ENCODE measurements at places on chromosomes 4 and X.

DNA sequence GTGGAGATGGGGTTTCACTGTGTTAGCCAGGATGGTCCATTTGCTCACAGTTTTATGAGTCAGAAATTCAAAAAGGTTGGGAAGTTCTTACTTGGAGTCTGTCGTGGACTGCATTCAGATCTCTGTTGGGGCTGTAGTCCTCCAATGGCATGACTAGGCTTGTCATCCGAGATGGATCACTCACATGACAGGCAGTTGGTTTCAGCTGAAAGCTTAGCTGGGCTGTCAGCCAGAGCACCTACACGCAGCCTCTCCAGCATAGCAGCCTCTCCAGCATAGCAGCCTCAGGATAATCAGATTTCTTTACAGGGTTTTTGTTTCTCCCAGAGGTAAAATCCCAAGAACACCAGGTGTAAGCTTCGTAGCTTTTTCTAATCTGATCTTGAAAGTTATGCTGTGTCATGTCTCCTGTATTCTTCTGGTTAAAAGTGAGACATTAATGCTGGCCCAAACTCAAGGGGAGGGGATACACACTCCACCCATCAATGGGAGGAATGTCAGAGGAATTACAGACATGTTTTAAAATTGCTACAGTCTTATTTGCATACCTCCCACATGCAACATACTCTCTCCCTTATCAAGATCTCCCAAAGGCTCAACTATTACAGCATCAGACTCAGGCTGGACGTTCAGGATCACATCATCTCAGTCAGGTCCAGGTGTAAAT lies 31.6 kb upstream of the SOD3 start:
- DNase-seq, result no peak

- no peak for DNase-seq
Observed at GRCh38 chr4:61771056-61771455, 570.9 kb downstream of the ADGRL3 start.

GRCh38 chr4:108168671-108169523 lies at the start of gene LEF1:
TSS of gene LEF1 (minus strand) at chr4:108168932. CDS start at chr4:108167767, 1,165 bp downstream.
- no peak for DNase-seq

DNA sequence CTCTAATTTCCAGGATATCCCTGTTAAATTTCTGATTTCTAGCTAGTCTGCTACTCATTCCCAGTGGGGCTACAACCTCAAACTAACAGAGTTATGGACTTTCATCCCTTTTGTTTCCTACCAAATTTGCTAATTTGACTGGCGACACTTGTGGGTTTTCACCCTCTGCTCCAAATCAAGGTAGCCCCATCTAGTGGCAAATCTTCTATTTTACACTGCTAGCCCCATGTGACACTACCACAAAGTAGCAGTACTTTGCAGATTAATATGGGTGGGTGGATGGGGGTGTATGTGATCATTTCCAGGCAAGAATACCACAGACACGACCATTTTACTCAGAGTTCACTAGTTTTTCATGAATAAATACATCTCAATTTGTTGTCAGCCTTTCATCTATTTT lies 150.3 kb downstream of the MSL3 start:
- DNase-seq, result no peak

- no peak for DNase-seq
Observed at GRCh38 chrX:71128166-71128833, 9.9 kb downstream of the MED12 start.

- no peak for DNase-seq
Observed at GRCh38 chrX:130575831-130576389, 174.1 kb downstream of the RBMX2 start.

GRCh38 chr4:37951461-37952352 lies 8.5 kb upstream of the PTTG2 start:
- DNase-seq, result no peak

DNA sequence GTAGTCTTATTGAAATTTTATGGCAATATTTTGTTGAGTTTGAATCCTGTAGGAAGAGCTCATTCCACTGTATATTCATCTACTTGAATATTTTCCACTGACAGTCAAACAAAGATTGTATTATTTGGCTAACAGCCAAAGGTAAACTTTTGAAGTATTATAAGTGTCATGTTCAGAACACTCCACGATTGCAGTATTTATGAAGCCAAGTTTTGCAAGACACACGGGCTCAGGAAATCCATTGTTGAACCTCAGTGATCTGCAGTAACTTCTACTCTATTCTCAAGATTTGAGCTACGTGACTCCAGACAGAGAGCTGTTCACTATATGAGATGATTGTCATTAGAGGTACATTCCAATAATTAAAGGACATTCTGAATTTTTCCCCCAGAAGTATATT lies 302.7 kb upstream of the ADGRL3 start:
- DNase-seq, result no peak

- DNase-seq, result no peak
Observed at GRCh38 chrX:123336666-123337065, 152.6 kb downstream of the GRIA3 start.

GRCh38 chr4:47312170-47312569 lies 151.3 kb downstream of the COMMD8 start:
- DNase-seq, result no peak

- DNase-seq, result no peak
Observed at GRCh38 chr4:147984065-147984777, 252.3 kb downstream of the ARHGAP10 start.

DNA sequence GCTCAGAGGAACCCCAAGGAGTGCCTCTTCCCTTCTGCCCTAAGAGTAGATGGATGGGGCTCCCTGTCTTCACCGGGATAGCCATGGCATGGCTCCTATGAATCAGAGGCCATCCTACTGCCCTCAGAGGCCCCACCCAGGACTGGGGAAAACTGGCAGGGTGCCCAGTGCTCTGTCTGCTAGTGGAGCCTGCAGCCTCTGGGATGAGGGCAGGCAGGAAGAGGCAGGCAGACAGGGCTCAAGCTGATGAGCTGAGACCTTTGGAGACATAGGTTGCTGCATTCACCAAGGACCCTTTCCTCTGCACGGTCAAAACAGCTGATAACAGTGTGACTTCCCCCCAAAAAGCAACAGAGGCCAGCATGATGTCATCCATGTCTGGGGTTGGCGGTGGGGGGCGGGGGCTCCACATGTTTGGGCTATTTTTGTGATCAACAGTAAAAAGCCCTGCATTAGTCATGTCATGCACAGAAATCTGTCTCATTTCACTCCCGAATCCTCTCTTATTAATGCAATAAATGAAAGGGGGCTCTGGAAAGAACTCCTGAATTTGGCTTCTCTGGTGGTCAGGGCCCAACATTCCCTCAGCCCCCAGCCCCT lies 207.6 kb upstream of the MAMLD1 start:
- no peak for DNase-seq

DNA sequence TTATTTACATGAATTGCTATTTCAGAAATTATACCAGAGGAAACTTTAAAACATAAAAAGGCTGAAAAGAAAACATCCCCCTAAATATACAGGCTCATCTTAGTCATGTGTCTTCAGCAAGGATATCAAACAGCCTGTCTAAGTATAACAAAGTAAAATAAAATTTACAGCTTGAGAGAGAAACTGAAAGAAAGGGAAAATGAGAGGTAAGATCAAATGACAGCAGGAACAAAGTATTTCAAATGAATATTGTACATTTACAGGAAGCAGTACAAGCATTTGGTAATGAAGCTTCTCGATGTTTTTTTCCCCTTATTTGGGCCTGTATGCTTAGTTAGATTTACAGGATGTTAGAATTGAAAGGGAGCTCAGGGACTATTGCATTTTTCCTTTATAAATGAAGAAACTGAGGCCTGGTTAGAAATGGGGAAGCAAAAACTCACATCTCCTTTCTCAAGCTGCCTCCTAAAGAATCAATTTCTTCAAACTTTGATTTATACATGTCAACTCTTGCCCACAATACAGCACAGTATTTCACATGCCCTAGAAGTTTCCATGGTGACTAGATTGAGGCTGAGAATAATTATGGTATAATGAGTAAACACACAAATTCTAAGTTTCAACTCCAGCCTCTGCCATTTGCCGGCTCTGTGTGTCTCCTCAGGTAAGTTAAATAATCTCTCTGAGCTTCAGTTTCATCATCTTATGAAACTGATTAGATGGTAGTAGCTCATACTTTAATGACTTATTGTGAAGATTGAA lies 29.3 kb downstream of the DAPP1 start:
- DNase-seq, result no peak

DNA sequence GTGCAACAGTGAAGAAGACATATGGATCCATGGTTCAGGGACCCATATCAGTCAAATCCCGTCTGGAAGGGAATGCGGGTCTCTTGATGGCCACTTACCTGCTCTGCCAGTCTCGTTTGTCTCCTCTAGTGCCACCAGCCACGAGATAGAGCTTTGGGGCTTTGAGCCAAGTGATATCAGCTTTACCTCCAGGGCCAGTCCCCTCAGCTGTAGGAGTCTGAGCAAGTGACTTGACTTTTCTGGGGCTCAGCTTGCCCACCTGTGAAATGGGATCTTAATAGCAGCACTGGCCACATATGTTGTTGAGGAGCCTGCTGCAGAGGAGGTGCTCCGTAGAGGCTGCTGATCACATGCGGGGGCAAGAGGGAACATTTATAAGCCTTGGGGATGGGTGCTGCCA lies 1.2 kb downstream of the SLC2A9 start:
- no peak for DNase-seq

DNA sequence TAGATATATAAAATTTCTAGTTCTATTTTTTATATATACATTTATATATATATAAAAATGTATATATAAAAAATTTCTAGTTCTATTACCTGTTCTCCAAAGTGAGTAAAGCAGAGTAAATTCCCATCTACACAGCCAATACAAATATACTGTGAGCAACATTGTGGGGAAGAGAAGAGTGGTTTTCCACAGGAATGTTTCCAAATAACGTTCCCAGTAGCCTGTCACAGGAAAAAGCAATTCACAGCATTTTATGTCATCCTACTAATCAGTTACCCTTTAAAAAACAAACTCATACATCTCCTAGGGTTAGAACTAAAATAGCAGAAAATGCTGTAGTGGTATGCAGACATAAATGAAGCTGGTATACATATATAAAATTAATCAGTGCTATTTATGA lies 44.5 kb downstream of the AASDH start:
- DNase-seq, result no peak

GRCh38 chr4:3324093-3324815 lies 31.4 kb downstream of the RGS12 start:
- DNase-seq, result no peak

GRCh38 chr4:184514121-184514988 lies 40.0 kb upstream of the IRF2 start:
- no peak for DNase-seq

GRCh38 chr4:122963216-122963615 lies 40.8 kb upstream of the NUDT6 start:
- no peak for DNase-seq

DNA sequence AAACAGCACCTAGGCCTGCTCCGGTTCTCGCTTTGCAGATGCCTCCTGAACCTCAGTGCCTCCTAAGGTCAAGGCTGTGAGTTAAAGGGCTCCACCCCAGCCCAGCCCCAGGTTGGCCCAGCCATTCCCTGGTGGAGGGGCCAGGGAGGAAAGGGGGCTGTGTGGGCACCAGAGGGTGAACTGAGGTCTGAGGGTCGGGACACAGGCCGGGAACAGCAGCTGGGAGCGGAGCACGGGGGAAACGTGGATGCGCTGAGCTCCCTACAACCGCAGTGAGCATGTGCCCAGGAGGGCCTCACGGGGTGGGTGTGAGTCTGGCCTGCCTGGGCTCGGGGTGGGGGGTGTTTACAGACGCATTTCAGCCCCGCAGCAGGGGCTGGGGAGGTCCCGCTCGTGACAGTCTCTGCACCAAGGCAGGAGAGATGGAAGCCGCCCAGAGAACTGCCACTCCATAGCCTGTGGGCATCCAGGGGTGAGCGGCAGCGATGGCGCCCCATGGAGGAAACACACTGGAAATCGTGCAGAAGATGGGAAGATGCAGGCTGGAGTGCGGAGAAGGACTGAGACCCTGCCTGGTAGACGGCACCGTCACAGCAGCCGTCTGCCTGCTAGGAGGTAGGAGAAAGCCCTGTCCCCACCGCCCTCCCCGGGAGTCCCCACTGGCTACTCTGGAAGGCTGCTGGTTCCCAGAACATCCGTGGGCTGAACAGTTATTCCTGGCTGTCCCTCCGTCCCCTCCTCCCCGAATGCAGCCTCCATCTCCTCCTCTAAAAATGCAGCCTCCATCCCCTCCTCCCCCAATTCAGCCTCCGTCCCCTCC lies 9.9 kb upstream of the SLC25A6 start:
- DNase-seq, result no peak

DNA sequence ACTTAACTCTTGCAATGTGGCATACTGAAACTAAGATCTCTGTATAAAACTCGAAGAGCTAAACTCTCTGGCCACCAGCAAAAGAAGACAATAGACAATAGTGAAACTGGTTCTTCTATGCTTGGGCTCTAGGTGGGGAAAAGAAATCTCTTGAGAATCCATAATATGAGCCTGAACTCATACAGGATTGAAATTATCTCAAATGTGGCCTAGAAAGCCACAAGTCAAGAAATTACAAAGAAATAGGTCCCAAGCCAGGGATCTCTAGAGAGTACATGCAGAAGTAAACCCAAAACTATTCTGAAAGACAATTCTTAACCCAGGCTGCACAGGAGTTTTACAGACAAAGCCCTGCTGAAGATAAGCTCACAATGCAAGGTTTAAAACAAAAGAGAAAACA lies 127.4 kb downstream of the ANAPC10 start:
- DNase-seq, result no peak

- DNase-seq, result no peak
Observed at GRCh38 chr4:1400831-1401408, 5.3 kb downstream of the NKX1-1 start.

GRCh38 chr4:82428526-82428968 lies 1.7 kb downstream of the HNRNPDL start:
- no peak for DNase-seq

- DNase-seq, result no peak
Observed at GRCh38 chrX:39019056-39019455, 217.8 kb downstream of the MID1IP1 start.

- DNase-seq, result no peak
Observed at GRCh38 chr4:115108850-115109249, 4.6 kb downstream of the NDST4 start.

GRCh38 chrX:107849747-107850421 lies 24.2 kb downstream of the MID2 start:
- DNase-seq, result no peak

- DNase-seq, result peak; percentile 31
Observed at GRCh38 chr4:11471618-11472017, 42.9 kb upstream of the HS3ST1 start.

GRCh38 chrX:120791013-120791643 lies 84.5 kb downstream of the CT47B1 start:
- DNase-seq, result no peak

GRCh38 chr4:185221912-185222311 lies 12.5 kb downstream of the SNX25 start:
- no peak for DNase-seq

- DNase-seq, result no peak
Observed at GRCh38 chr4:143148521-143148920, 36.2 kb upstream of the USP38 start.

GRCh38 chr4:9996319-9997110 lies 24.8 kb downstream of the SLC2A9 start:
- no peak for DNase-seq

DNA sequence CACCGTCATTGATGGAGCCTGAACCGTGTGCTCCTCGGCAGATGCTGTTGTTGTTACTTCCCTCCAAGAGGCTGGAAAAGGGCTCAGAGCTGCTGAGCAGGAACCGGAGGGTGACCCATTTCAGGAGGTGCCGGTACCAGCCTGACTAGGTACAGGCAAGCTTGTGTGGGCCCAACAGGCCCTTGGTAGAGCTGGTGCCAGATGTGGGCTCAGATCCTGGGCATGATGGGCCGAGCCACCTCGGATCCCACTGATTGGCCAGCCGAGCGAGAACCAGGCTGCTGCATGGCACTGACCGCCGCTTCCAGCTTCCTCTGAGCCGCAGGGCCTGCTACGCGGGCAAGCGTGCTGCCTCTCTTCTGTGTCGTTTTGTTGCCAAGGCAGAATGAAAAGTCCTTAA lies 33.7 kb downstream of the NOP14 start:
- DNase-seq, result no peak

- DNase-seq, result no peak
Observed at GRCh38 chrX:24229400-24229879, 79.9 kb downstream of the ZFX start.
